ENCODE measurements at places on chromosomes 16 and 17. TPM values are rescaled to one million over a fixed set of nuclear protein-coding genes. Genes with fewer than 3 reads are reported as not detected.

The CSH1 gene
- not detected for total RNA-seq

- H3K36me3 ChIP-seq, result no peaks in the 10 kb centered on the region
- no peak for DNase-seq
- no peak overlapping the region for H3K4me3 ChIP-seq
- no peaks in the 10 kb centered on the region for H3K4me1 ChIP-seq
- H3K27me3 ChIP-seq, result no peaks in the 10 kb centered on the region
Measured at GRCh38 chr16:85523602-85524364, 89.3 kb upstream of the GSE1 start.

DNA sequence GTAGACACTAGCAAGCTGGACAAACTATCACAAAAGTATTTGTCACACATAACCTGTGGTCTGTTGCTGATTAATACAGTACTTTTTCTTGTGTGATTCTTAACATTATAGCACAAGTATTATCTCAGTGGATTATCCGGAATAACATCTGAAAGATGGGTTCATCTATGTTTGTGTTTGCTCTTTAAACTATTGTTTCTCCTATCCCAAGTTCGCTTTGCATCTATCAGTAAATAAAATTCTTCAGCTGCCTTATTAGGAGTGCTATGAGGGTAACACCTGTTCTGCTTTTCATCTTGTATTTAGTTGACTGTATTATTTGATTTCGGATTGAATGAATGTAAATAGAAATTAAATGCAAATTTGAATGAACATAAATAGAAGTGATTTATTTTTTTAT lies 14.5 kb downstream of the RNFT1 start:
- H3K27me3 ChIP-seq, result no peaks in the 10 kb centered on the region
- H3K4me3 ChIP-seq, result no peak overlapping the region
- H3K36me3 ChIP-seq, result peaks cover 45% of the 10 kb centered on the region

DNA sequence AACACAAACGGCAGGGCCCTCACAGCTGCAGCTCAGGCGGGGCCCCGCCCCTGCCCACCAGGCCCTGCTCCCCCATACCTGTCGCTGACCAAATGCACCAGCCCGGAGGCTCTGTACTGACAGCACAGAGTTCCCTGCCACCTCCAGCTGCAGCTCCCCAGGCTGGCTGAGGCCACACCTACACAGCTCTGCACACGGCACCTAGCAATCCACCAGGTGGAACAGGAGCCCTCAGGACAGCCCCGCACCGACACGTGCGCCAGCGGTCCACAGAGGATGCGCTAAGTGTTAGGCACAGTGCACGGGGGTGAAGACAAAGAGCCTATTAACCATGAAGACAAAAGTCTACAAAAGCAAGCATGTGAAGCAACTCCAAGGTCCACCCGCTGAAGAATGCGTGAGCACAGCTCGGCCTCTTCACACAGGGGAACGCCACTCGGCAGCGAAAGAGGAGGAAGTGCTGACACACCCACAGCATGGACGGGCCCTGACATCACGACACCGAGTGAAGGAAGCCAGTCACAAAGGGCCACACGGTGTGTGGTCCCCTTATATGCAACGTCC lies 5.4 kb downstream of the ZCCHC14 start:
- peak; percentile 83 for DNase-seq
- peak overlapping the region; percentile 46 for H3K4me3 ChIP-seq
- peaks cover 67% of the 10 kb centered on the region for H3K4me1 ChIP-seq
- H3K27ac ChIP-seq, result peak overlapping the region; percentile 61
- H3K27me3 ChIP-seq, result no peaks in the 10 kb centered on the region
- H3K36me3 ChIP-seq, result no peaks in the 10 kb centered on the region

Data from GM23248 (cell line).